Mammary microvascular endothelial cell (primary cell): ENCODE measurements at places on chromosomes 11 and 22. TPM values are rescaled to one million over a fixed set of nuclear protein-coding genes. Genes with fewer than 3 reads are reported as not detected.

DEUP1 gene
- total RNA-seq = not detected in 2 replicates

KRTAP5-1 gene
- not detected in 2 replicates for total RNA-seq

TBX10 gene
- total RNA-seq = not detected in 2 replicates

SAA4 gene
- total RNA-seq = not detected in 2 replicates

OR52N4 gene
- total RNA-seq = not detected in 2 replicates

MS4A4A gene
- total RNA-seq = not detected in 2 replicates

CABP4 gene
- total RNA-seq = 2.1 and 3.9 TPM in 2 replicates

TANGO2 gene
- 29.2 and 37.5 TPM in 2 replicates for total RNA-seq

HORMAD2 gene
- not detected in 2 replicates for total RNA-seq

APLNR gene
- total RNA-seq = 0.27 TPM in 1 of 2 replicates, not detected in the other

NPAS4 gene
- not detected in 2 replicates for total RNA-seq

ZC3H12C gene
- 18.4 and 19.1 TPM in 2 replicates for total RNA-seq

ISX gene
- total RNA-seq = not detected in 2 replicates

SYT8 gene
- total RNA-seq = not detected in 2 replicates

SSTR3 gene
- total RNA-seq = not detected in 2 replicates

EWSR1 gene
- total RNA-seq = 215 and 242 TPM in 2 replicates

MRGPRE gene
- total RNA-seq = not detected in 2 replicates

GRK3 gene
- total RNA-seq = 0.69 and 1.5 TPM in 2 replicates

C11orf91 gene
- total RNA-seq = not detected in 2 replicates

RAG2 gene
- total RNA-seq = not detected in 2 replicates

TMEM86A gene
- total RNA-seq = 0.93 and 1.6 TPM in 2 replicates

TTC36 gene
- total RNA-seq = 0.39 TPM in 1 of 2 replicates, not detected in the other

LMO2 gene
- total RNA-seq = 23.7 and 26.2 TPM in 2 replicates

CASP5 gene
- not detected in 2 replicates for total RNA-seq

ZFP91 gene
- 40.8 and 47.3 TPM in 2 replicates for total RNA-seq
